A549 treated with AZD2906 at 1 μM for 4 hours (cell line): ENCODE measurements at places on chromosomes 2 and 18. TPM values are rescaled to one million over a fixed set of nuclear protein-coding genes. Genes with fewer than 3 reads are reported as not detected.

The SGPP2 gene
- total RNA-seq: 0.71 to 0.84 TPM (median 0.79 TPM) in 5 replicates

The CRYBA2 gene
- total RNA-seq: 0.10 to 0.25 TPM in 2 of 5 replicates, not detected in the others

The DHRS9 gene
- total RNA-seq: 3.1 to 3.9 TPM (median 3.4 TPM) in 5 replicates

The SERPINB13 gene
- total RNA-seq: not detected in 5 replicates

The LYG2 gene
- total RNA-seq: not detected in 5 replicates

The NEB gene
- 0.17 to 0.34 TPM (median 0.20 TPM) in 5 replicates for total RNA-seq

The ACTG2 gene
- 0.26 to 0.40 TPM (median 0.31 TPM) in 5 replicates for total RNA-seq

The PAIP2B gene
- total RNA-seq: 0.20 to 0.27 TPM (median 0.23 TPM) in 5 replicates

The TOGARAM2 gene
- 0.05 to 0.52 TPM (median 0.20 TPM) in 5 replicates for total RNA-seq

The TEKT4 gene
- not detected in 5 replicates for total RNA-seq

The CRYGC gene
- not detected in 5 replicates for total RNA-seq

The CTIF gene
- 11.2 to 16.5 TPM (median 15.0 TPM) in 5 replicates for total RNA-seq

The UNC80 gene
- total RNA-seq: not detected in 5 replicates

The SERPINB5 gene
- total RNA-seq: 0.09 to 0.34 TPM (median 0.10 TPM) in 5 replicates

The IL36B gene
- total RNA-seq: 0.11 to 0.14 TPM in 2 of 5 replicates, not detected in the others

The LRRTM4 gene
- total RNA-seq: not detected in 5 replicates

The E2F6 gene
- 22.4 to 26.6 TPM (median 22.9 TPM) in 5 replicates for total RNA-seq

The NEU2 gene
- not detected in 5 replicates for total RNA-seq

The PRKCE gene
- total RNA-seq: 9.6 to 10.2 TPM (median 10.1 TPM) in 5 replicates

The RAB27B gene
- 11.0 to 16.7 TPM (median 13.1 TPM) in 5 replicates for total RNA-seq

The MERTK gene
- total RNA-seq: 3.0 to 4.3 TPM (median 3.3 TPM) in 5 replicates

The DCC gene
- total RNA-seq: not detected in 5 replicates

The SPOPL gene
- 6.1 to 8.0 TPM (median 7.8 TPM) in 5 replicates for total RNA-seq

The REG3A gene
- total RNA-seq: not detected in 5 replicates
